ENCODE measurements at places on chromosomes 12 and 14. TPM values are rescaled to one million over a fixed set of nuclear protein-coding genes. Genes with fewer than 3 reads are reported as not detected.

Gene NPAS3
- total RNA-seq: 8.4 TPM

DNA sequence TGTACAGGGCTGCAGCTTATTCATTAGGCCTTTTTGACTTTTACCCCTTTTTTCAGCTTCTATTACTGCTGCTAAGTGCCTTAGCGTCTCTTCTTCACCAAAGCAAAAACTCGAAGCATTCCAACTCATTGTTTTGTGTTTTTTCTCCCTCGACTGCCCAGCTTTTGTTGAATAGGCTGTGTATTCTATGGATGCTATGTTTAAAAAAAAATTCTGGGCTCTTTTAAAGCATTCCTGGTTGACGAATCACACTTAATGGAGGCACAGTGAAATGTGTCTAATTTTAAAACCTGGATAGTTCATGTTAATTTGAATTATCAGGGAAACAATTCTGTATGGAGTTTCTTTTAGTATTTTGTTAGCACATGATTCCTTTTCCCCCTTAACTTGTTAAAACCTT, 29.7 kb downstream of the KTN1 start:
- DNase-seq: no peak

- DNase-seq: no peak
Observed at GRCh38 chr14:59060841-59061240, 127.6 kb upstream of the DAAM1 start.

GRCh38 chr14:45290547-45290946, 37.5 kb upstream of the MIS18BP1 start:
- no peak for DNase-seq

GRCh38 chr12:13036881-13037280, 7.3 kb upstream of the FAM234B start:
- no peak for DNase-seq

- no peak for DNase-seq
Observed at GRCh38 chr12:9625019-9625418, 17.3 kb upstream of the KLRB1 start.

GRCh38 chr14:29553427-29553826, 374.2 kb downstream of the PRKD1 start:
- no peak for DNase-seq

DNA sequence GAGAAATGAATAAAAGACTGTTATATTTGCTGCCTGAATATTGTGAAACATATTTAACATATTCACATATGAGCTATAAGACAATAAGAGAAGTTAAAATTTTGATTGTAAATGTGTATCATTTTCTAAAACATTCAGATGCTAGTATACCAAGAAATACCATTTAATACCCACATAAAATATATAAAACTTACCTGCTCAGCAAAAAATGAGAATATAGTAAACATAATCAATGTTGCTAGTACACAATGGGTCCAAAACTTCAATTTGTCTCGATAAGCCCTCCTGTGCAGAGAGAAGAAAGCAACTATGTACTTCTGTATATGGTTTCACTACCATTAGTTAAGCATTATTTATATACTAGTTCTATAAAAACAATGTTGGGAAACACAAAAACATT, 9.6 kb upstream of the SYCP3 start:
- DNase-seq: no peak

- DNase-seq: no peak
Observed at GRCh38 chr12:40959041-40959440, 229.1 kb upstream of the PDZRN4 start.

Gene OLR1
- total RNA-seq: 14.9 TPM

DNA sequence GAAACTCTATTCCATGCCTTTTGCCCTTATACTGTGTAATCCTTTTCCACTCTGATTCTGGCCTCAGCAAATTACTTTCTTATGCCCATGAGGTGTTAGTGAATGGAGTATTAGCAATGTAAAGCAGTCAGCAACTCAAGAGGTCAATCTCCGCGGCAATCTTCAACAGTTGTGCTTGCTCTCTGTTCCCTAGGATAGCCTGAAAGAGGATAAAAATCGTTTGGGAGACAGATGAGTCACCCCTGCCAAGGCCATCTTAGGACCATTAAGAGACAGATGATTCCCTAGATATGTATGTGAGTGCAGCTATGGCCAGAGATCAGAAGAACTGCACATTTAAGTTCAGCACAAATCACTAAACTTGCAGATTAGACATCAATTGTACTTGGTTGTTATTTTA, 1145.8 kb downstream of the GALC start:
- DNase-seq: no peak

DNA sequence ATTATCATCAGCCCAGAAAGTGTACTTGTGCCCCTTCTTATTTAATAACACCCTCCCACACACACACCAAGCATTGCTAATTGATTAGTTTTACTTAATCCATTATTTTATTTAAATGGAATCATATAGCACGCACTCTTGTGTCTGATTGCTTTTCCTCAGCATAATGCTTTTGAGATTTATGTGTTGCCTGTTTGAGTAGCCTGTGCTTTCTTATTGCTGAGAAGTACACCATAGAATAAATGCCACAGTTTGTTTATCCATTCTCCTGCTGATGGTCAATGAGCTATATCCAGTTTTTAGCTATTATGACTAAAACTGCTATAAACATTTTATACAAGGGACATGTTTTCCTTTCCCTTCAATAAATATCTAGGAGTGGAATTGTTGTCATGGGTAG, 409.9 kb upstream of the PDE3A start:
- no peak for DNase-seq

DNA sequence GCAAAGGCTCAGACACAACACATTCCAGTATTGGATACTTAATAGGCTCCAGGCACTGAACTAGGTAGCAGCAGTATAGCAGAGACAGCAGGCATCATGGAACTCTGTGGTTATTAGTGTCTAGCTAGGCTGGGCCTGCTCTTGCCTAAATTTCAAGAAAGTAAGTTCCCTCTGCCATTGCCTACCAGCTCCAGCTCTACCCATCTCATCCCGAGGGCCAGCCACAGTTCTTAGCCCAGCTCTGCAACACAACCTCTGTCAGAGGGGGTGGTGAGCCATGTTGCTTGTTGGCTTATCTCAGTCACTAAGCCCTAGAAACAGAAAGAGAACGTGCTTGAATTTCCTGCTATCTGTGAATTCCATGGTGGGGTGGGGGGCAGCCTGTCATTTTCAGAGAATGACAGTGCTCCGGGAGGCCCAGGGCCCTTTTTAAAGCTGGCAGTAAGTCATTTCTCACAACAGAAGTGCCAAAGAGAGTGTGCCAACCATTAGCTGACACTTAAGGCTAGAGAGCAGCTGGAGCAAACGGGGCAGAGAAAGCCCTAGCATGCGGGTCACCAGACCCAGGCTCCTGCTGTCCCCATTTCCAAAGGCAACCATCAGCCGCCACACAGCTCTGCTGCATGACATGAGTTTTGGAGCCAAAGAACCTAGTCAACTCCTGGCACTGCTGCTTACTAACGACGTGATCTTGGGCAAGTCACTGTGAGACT, 105.9 kb downstream of the PRMT8 start:
- DNase-seq: no peak

DNA sequence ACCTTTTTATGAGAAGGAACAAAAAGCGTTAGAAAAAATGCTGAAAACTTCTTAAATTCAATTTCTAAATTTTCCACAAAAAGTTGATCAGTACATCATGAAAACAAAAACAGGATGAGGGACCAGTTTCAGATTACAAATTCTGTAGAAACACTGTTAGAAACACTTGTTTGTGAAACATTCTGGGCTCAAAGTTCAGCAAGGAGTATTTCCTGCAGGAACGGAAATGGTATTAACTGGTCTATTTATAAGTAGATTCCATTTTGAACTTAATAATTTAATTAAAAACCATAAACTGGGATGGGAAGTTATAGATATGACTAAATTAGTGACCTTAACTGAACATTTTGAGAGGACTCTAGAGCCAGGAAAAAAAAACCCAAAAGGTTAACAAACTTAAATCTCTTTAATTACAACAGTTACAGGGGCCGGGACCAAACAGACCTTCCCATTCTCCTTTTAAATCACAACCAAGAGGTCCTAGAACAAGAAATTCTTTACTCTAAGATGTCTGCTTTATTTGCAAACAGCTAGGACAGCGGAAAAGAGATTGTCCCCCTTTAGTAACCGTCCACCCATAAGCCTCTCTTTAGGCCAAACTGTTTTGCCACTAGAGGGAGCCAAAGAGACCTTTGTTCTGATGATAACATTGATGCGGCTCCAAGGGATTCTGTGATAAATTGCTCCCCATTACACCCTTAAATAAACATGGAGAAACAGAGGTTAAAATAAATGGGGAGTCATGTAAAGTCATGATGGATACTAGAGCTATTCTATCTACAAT, 69.0 kb upstream of the RERGL start:
- no peak for DNase-seq

GRCh38 chr12:7146906-7147305, 16.7 kb downstream of the CLSTN3 start:
- no peak for DNase-seq

Gene CLEC9A
- 36.4 TPM for total RNA-seq

DNA sequence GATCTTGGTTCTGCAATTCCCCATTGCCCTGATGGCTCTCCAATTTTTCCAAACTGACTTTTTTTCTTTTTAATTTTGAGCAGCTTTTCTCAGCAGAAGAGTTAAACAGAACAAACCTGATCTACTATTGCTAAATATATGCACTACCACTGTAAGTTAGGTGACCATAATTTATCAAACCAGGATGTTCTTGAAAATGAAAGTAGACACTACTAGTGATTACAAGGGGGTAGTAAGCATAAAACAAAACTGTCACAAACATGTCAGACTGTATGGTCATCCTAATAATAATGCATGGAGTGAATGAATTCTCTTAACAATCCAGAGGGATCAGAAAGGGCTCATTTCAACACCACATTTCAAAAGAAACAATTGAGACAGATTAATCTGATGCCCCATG, 183.0 kb upstream of the FOXN3 start:
- DNase-seq: no peak

Gene DNAJC22
- total RNA-seq: 5.1 TPM

DNA sequence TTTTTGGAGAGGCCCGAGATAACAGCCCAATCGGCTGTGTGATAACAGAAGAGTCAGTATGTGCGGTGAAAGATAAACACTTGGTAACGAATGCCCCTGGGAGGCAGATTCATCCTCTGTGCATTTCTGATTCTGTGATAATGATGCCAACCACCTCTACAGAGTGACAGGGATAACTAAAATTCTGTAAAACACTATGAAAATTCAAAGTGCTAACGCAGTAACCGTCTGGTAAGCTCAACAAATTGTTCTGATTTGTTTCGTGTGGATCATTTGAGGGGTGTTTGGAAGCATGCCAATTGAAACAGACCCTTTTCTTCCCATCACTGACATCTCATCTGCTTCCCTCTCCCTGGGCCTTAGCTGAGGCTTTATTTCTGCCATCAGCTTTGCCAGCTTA, 76.3 kb downstream of the ESR2 start:
- no peak for DNase-seq

DNA sequence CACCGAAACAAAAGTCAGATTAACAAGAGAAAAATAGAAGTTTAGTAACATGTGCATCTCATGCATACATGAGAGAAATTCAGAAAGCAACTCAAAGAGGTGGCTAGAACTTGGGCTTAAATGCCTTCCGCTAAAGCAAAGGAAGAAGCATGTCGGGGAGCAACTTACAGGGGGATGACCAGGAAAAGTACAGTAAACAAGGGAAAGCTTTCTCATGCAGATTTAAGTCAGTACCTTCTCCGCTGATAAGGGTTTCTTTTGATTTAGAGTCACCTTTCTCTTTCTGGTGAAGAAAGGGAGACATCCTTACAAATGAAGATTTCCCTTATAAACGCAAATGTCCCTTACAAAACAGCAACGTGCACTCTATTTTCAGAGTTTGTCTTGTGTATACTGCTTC, 6.0 kb upstream of the RNASE6 start:
- no peak for DNase-seq

DNA sequence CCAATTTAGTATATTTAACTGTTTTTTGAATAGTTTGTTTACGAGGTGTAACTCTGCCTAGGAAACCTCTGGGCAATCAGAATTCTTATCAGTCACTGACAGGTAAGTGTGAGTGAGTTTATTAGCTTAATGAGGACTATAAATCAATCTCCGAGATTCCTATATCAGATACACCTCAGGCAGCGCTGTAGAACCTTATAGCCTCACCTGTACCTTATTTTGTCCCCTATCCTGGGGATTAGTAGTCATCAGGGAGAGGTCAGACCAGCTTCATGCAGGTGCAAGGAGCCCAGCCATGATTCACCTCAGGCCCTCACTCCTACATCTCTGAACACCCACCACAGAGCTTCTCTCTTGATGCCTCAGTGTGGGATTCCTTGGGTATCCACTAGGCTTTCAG, 256.0 kb downstream of the KTN1 start:
- no peak for DNase-seq

- DNase-seq: no peak
Observed at GRCh38 chr12:23221066-23221465, 596.1 kb downstream of the ETNK1 start.

Gene POTEM
- total RNA-seq: not detected

GRCh38 chr14:69943084-69943780, 64.0 kb downstream of the SMOC1 start:
- no peak for DNase-seq

GRCh38 chr14:71078500-71078899, 171.2 kb downstream of the PCNX1 start:
- no peak for DNase-seq

Gene ALDH6A1
- 36.4 TPM for total RNA-seq

DNA sequence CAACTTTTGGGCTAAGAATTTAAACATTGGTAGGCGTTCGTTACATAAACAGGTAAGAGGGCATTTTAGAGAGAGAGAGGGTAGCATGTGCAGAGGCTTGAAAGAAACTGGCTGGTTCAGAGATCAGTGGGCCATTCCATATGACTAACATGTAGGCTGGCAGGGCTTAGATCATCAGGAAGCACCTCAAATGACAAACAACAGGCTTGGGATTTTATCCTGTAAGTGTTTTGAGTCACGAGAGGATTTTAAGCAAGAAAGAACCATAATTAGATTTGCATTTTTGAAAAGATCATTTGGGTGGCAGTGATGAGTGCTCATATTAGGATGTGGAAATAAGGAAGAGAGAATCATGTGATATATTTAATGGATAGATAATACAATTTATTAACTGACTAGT, 8.7 kb upstream of the PLEKHA5 start:
- DNase-seq: no peak

DNA sequence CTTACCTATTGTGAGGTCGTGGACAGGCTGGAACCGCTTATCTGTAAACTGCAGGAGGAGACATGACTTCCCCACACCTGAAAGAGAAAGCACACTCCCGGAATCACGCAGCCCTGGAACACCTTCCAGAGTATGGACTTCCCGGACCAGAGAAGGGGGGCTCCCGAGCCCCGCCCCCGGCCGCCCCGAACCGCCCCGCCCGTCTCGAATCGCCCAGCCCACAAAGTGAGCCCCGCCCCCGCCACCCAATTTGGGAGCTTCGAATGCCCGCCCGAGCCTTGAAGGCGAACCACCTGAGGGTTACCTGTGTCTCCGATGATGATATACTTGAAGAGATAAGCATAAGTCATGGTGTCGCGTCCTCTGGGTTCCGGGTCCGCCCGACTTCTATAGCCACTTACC, 235 bp downstream of the RAB2B start:
- DNase-seq: no peak

DNA sequence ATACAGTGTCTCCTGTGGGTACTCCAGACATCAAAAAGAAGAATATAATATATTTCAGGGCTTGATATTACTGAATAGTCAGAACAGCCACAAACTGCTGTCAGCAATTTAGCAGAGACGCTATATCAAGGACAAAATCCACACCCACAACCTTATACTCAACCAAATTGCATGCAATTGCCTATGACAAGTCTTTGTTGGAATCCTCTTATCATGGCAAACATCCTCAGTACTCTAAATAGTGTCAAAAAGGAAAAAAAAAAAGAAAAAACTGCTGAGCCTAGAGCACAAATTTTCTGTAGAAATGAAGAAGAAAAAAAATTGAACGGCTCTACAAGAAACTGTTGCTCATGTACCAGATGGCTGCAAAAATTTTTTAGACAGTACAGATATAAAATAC, 485.7 kb downstream of the TMTC2 start:
- DNase-seq: no peak

All from umbilical cord (tissue), 2 donors.